ENCODE measurements at places on chromosomes 12 and 14. TPM values are rescaled to one million over a fixed set of nuclear protein-coding genes. Genes with fewer than 3 reads are reported as not detected.
A peak's percentile ranks its signal among the peaks of the same experiment; 100 is the strongest.

NGB gene
- not detected for total RNA-seq

DNA sequence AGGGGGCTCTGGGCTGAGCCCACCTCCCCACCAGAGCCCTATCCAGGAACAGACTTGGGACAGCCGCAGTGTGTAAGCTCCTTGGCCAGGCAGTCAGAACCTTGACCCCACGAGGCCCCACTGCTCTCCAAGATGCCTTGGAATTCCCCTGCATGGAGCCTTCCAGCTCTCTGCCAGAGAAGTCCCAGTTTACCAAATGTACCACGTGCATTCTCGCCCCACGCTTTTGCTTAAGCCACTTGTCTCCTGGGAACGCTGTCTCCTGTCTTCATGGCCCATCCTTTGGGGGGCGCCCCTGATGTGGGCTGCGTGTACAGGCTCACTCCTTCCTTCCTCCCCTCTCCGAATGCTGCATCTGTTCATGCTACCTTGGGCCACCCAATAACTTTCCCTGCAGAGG lies 7.9 kb downstream of the FAIM2 start:
- no peak overlapping the region for H3K27ac ChIP-seq
- no peak for DNase-seq
- H3K4me3 ChIP-seq, result no peak overlapping the region
- no peaks in the 10 kb centered on the region for H3K4me1 ChIP-seq
- no peaks in the 10 kb centered on the region for H3K36me3 ChIP-seq

- peak; percentile 59 for DNase-seq
- H3K4me3 ChIP-seq, result peak overlapping the region; percentile 39
- no peaks in the 10 kb centered on the region for H3K27me3 ChIP-seq
- peaks cover 48% of the 10 kb centered on the region for H3K4me1 ChIP-seq
- H3K36me3 ChIP-seq, result peaks cover 5% of the 10 kb centered on the region
- H3K27ac ChIP-seq, result peak overlapping the region; percentile 80
Measured at GRCh38 chr14:90556012-90556477, 159.2 kb downstream of the CALM1 start.

DNA sequence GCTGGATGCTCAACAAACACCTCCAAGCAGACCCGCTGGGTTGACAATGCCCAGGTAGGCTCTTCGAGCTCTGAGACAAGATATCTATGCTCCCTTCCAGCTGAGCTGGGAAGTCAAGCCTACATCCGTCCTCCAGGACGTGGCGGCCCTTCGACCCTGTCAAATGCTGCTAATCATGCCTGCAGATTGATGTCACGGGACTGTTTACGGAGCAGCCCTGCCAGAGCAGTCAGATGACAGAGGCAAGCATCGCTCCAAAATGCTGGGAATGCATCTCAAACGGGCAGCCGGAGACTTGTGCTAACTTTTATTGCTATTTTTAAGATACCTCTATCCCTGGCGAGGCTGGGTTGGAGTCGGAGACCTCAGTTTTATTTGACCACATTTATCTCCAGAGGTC lies 139.2 kb downstream of the NTF3 start:
- peaks cover 32% of the 10 kb centered on the region for H3K27me3 ChIP-seq
- H3K4me1 ChIP-seq, result peaks cover 32% of the 10 kb centered on the region
- no peak overlapping the region for H3K27ac ChIP-seq
- no peak overlapping the region for H3K4me3 ChIP-seq
- H3K36me3 ChIP-seq, result peaks cover under 1% of the 10 kb centered on the region

GNB3 gene
- 7.5 TPM for total RNA-seq

- DNase-seq, result no peak
- peaks cover 12% of the 10 kb centered on the region for H3K36me3 ChIP-seq
- no peak overlapping the region for H3K27ac ChIP-seq
- H3K4me3 ChIP-seq, result no peak overlapping the region
Measured at GRCh38 chr12:50980545-50980944, 28.2 kb downstream of the HIGD1C start.

RFX4 gene
- total RNA-seq, result not detected

GRCh38 chr14:40058901-40059897 lies 627.0 kb upstream of the FBXO33 start:
- no peak overlapping the region for H3K4me3 ChIP-seq
- H3K27me3 ChIP-seq, result no peaks in the 10 kb centered on the region
- H3K27ac ChIP-seq, result no peak overlapping the region
- H3K36me3 ChIP-seq, result no peaks in the 10 kb centered on the region
- DNase-seq, result no peak

DRAM1 gene
- total RNA-seq, result 5.3 TPM

ANO2 gene
- total RNA-seq, result 13.0 TPM

DNA sequence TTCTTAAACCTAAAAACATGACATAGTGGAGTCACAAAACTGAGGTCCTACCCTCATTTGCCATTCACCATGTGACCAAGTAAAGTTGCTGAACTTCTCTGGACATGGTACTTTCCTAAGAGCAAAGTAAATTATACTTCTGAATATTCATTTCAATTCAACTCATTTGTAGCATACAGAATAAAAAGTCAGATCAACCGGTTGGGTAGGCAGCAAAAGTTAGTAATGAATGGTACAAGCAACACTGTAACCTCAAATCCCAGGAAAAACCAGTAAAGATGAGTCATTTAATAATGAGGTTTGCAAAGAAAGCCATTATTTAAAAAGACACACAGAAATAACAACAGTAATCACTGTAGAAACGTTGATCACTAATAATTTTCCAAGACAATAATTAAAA lies 8.7 kb downstream of the POLE2 start:
- no peaks in the 10 kb centered on the region for H3K27me3 ChIP-seq
- DNase-seq, result no peak
- no peak overlapping the region for H3K27ac ChIP-seq
- no peaks in the 10 kb centered on the region for H3K36me3 ChIP-seq
- no peak overlapping the region for H3K4me3 ChIP-seq

ZFHX2 gene
- 0.74 TPM for total RNA-seq

GRCh38 chr14:91877376-91877915 lies 10.1 kb upstream of the TC2N start:
- peaks cover 14% of the 10 kb centered on the region for H3K36me3 ChIP-seq
- no peak for DNase-seq
- H3K4me1 ChIP-seq, result peaks cover 9% of the 10 kb centered on the region
- no peak overlapping the region for H3K4me3 ChIP-seq
